Ascending aorta (tissue), 2 donors: ENCODE measurements at places on chromosomes 3 and 15. TPM values are rescaled to one million over a fixed set of nuclear protein-coding genes. Genes with fewer than 3 reads are reported as not detected.
A peak's percentile ranks its signal among the peaks of the same experiment; 100 is the strongest.

The GALNT15 gene
- total RNA-seq: 222 TPM

The CLRN1 gene
- total RNA-seq: not detected

The RTP4 gene
- not detected for total RNA-seq

The PLA2G4D gene
- total RNA-seq: not detected

The MESP1 gene
- 0.85 TPM for total RNA-seq

The CCR3 gene
- total RNA-seq: not detected

DNA sequence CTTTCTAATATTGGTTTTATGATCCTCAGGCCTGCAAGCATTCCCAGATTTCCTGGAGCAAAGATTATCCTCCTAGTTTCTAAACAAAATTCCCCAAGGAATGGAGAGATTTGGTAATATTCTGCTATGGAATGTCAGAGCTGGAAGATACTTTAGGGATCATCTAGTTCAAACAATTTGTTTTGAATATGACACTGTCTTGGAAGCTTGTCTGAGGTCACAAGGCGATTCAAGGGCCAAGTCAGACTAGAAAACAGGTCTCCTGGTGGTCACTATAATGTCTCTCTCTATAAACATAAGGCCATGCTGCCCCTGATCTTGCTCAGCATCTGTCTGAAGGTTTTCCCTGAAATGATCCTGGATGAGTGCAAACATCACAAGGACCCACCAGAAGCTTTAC lies 143.4 kb upstream of the BCL6 start:
- no peak overlapping the region for H3K4me3 ChIP-seq
- no peak for DNase-seq
- no peak overlapping the region for H3K27ac ChIP-seq
- no peaks in the 10 kb centered on the region for H3K36me3 ChIP-seq
- no peaks in the 10 kb centered on the region for H3K27me3 ChIP-seq

GRCh38 chr15:69107025-69107620 lies 53.3 kb upstream of the GLCE start:
- no peaks in the 10 kb centered on the region for H3K27me3 ChIP-seq
- no peak overlapping the region for H3K27ac ChIP-seq
- H3K4me3 ChIP-seq: no peak overlapping the region
- H3K4me1 ChIP-seq: no peaks in the 10 kb centered on the region

DNA sequence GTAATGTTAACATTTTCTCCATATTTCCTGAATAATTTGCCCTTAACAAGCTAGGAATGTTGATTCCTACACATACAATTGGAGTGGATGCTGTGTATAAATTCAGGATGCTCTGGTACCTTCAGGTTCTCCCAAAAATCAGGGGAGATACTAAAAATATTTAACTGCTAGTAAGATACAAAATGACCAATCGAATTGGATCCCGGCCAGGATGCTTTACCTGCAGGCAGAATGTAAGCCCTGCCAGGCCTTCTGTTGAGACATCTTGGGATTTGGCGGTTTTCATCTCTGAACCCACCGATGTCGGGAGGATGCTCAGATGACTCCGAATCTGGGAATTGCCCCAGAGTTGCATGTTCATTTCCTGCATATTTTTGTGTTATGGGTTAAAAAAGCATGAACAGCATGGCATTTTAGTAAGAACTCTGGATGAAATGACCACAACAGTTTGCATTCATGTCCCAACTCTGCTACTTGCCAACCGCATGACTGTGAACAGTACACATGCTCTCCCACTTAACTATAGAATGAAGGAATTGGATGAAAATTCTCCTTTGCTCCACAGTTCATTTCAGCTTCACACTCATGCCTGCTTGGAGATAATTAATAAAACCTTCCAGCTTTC lies 241.4 kb upstream of the TBL1XR1 start:
- no peaks in the 10 kb centered on the region for H3K4me1 ChIP-seq
- no peaks in the 10 kb centered on the region for H3K27me3 ChIP-seq
- H3K27ac ChIP-seq: no peak overlapping the region
- no peak overlapping the region for H3K4me3 ChIP-seq

GRCh38 chr3:127393131-127393820 lies 105.4 kb upstream of the PRR20G start:
- no peaks in the 10 kb centered on the region for H3K27me3 ChIP-seq
- peak; percentile 38 for DNase-seq
- H3K36me3 ChIP-seq: no peaks in the 10 kb centered on the region
- H3K4me1 ChIP-seq: no peaks in the 10 kb centered on the region

DNA sequence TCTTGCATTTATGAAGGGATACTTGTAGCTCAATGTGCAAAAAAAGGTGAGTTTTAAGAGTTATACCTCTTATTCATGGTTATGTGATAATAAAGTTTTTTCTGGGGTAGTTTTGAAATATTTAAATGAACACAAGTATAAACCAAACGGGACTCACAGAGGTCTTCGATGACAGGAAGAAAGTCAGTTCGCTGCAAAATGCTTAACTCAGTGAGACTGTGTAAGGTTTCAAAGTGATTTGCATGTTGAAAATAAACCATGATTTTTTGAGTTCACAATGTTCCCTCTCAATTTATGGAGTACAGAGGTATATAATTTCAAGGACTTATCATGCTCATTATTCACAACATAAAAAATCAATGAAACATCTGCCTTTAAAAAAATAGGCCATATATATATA lies 36.3 kb upstream of the MYH15 start:
- no peak for DNase-seq
- H3K27ac ChIP-seq: no peak overlapping the region
- H3K4me3 ChIP-seq: peak overlapping the region; percentile 24
- no peaks in the 10 kb centered on the region for H3K36me3 ChIP-seq

DNA sequence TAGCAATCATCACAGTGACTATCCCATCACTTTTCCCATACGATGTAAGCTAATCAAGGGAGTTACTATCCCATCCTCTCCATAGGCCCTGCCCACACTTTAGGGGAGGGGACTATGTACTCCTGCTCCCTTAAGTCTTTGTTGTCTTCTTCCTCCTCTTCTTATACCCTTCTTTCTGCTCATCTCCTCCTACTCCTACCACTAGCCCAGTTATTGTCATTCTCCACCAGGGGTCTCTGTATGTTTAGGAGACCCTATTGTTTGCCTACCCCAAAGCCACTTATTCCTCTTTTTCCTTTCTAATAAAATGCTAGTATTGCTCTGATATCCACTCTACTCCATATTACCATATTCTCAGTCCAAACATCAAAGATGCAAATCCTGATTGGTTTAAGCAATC lies 27.8 kb downstream of the STAC start:
- no peaks in the 10 kb centered on the region for H3K36me3 ChIP-seq
- no peak overlapping the region for H3K4me3 ChIP-seq
- no peak overlapping the region for H3K27ac ChIP-seq

GRCh38 chr3:69930564-69930963 lies 69.0 kb upstream of the SAMMSON start:
- no peaks in the 10 kb centered on the region for H3K27me3 ChIP-seq
- DNase-seq: no peak
- no peak overlapping the region for H3K27ac ChIP-seq

DNA sequence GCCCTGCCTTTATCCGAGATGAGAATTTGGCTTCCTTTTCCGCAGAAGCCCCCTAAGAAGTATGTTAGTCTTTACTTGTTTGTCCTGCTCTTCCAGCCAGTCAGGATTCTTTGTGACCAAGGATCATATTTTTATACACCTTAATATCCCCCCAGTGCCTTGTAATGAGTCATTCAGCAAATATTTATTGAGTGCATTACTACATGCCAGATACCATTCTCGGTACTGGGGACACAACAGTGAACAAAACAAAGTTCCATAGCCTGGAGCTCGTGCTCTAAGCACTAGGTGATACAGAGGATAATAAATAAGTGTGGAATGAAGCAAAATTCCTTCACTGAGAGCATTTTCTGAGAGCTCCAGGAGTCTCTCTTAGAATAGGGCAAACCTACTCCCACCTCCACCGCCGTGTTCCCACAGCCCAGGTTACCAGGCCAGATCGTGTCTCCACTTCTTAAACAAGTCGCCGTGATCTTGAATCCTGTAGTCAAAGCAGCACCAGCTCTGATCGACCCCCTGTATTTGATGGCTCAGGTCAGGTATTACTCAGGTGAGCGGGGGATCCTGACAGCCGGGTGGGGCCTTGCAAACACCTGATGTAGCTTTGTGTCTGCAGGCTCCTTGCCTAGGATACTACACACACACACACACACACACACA lies 18.5 kb downstream of the TTC21A start:
- H3K36me3 ChIP-seq: no peaks in the 10 kb centered on the region
- H3K4me1 ChIP-seq: no peaks in the 10 kb centered on the region
- no peaks in the 10 kb centered on the region for H3K27me3 ChIP-seq

DNA sequence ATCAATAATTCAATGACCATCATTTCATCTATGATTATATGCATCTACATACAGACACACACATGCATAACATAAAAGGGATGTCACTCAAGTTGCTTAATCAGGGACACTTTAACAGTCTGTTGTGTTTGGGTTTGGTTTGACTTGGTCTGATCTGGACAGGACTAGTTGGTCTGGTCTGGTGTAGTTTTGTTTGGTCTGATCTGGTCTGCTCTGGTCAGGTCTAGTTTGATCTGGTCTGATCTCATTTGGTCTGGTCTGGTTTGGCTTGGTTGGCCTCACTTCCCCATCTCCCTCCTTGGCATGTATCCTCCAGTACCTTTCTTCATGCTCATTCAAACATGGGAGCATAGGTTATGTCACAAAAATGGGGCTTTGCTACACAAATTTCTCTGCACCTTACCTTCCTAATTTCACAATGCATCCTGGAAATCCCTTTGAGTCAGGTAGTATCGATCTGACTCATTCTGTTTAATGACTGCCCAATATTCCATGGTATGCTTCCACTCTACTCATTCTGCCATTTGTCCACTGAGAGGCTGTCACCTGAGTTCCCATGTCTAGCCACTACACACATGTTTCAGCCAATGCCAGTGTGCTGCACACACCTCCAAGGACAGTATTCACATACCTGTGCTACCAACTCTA lies 73.0 kb upstream of the TPM1 start:
- H3K4me3 ChIP-seq: no peak overlapping the region
- H3K27me3 ChIP-seq: no peaks in the 10 kb centered on the region
- no peak for DNase-seq
- no peak overlapping the region for H3K27ac ChIP-seq

DNA sequence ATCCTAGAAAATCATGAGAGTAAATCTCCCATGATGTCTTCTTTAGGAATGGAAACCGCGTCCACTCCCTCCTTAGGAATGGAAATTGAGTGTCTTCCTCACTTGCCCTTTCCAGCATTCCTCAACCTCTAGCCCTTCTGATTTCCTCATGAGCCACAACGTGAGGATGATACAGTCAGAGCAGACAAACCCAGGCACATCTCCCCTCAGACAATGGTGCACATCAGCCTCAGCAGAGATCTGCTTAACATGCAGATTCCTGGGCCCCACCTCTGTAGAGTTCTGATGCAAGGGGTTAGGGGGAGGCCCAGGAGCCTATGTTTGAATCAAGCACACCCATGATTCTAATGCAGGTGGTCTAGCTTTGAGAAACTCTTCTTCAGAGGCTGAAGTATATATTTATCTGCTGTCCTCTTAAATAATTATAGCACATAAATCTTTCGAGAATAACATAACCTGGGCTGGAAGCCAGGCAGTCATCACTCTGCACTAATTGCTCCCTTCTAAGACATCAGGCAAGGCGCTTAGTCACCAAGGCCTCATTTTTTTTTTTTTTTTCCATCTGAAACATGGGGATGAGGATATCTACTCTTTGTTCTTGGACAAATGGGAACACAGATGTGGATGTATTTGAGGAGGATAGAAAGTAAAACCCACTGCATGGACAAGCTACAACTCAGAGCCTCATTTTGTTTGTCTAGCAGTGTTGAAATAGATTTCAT lies 81.7 kb downstream of the PRICKLE2 start:
- peaks cover 29% of the 10 kb centered on the region for H3K36me3 ChIP-seq
- no peaks in the 10 kb centered on the region for H3K27me3 ChIP-seq
- no peak overlapping the region for H3K27ac ChIP-seq
- DNase-seq: no peak
- H3K4me3 ChIP-seq: no peak overlapping the region

- H3K27ac ChIP-seq: no peak overlapping the region
- no peaks in the 10 kb centered on the region for H3K27me3 ChIP-seq
These were observed 8.8 kb downstream of the EIF2AK4 start for GRCh38 chr15:39942753-39943150.

DNA sequence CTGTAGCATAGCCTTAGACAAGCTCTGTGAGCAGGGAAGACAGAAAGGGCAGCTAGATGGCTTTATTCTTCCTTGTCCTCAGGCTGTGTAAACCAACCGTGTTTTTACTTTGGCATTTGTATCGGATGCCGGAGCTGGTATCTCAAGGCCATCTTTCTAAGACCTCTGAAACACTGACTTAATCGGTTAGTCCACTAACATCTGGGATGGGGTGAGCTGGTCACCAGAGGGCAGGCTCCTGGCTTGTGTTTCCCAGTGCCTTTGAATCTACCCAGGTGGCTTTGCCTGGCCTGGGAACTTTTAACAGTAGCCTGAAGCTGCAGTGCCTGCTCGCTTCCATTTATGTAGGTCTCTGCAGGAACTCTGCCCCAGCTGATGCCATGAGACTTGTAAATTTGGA lies 252.7 kb downstream of the NR1D2 start:
- H3K27ac ChIP-seq: no peak overlapping the region
- no peaks in the 10 kb centered on the region for H3K4me1 ChIP-seq
- no peaks in the 10 kb centered on the region for H3K27me3 ChIP-seq
- no peak overlapping the region for H3K4me3 ChIP-seq

GRCh38 chr3:130341882-130342281 lies 3.6 kb upstream of the COL6A5 start:
- no peak overlapping the region for H3K4me3 ChIP-seq
- no peaks in the 10 kb centered on the region for H3K27me3 ChIP-seq
- H3K36me3 ChIP-seq: no peaks in the 10 kb centered on the region

DNA sequence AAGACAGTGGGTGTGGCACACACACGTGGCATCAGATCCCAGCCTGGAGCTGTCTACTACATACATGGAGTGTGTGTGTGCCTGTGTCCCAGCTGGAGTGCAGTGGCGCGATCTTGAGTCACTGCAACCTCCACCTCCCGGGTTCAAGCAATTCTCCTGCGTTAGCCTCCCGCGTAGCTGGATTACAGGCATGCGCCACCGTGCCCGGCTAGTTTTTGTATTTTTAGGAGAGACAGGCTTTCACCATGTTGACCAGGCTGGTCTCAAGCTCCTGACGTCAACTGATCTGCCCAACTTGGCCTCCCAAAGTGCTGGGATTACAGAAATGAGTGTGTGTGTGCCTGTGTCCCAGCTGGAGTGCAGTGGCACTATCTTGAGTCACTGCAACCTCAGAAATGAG lies 108.8 kb downstream of the IL12A start:
- H3K4me3 ChIP-seq: no peak overlapping the region
- no peaks in the 10 kb centered on the region for H3K27me3 ChIP-seq
- no peaks in the 10 kb centered on the region for H3K4me1 ChIP-seq
- H3K27ac ChIP-seq: no peak overlapping the region
- DNase-seq: no peak

DNA sequence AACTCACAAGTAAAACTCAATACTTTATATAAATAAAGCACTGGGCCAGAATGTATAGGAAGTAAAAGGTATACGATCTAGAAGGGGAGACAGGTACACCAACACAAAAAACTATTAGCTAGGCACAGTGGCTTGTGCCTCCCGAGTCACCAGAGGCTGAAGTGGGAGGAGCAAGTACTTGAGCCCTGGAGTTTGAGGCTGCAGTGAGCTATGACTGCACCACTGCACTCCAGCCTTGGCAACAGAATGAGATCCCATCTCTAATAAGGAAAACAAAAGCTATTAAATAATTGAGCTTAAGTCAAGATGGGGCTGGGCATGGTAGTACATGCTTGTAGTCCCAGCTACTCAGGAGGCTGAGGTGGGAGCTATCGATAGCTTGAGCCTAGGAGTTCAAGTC lies 17.0 kb downstream of the PIK3CB start:
- no peaks in the 10 kb centered on the region for H3K27me3 ChIP-seq
- no peak for DNase-seq
- no peak overlapping the region for H3K4me3 ChIP-seq
- no peaks in the 10 kb centered on the region for H3K4me1 ChIP-seq
- no peaks in the 10 kb centered on the region for H3K36me3 ChIP-seq
- H3K27ac ChIP-seq: no peak overlapping the region
